NCI-H187 (cell line): ENCODE measurements at places on chromosomes 4 and X.

DNA sequence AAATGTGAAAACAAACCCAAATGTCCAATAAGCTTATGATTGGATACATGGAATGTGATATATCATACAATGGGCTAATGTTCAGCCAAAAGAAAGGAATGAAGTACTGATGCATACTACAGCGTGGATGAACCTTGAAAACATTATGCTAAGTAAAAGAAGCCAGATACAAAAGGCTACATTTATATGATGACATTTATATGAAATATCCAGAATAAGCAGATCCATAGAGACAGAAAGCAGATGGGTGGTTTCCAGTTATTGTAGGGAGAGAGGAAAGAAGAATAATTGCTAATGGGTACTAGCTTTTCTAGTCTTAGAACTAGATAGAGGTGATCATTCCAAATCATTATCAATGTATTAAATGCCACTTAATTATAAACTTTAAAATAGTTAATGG lies 801.3 kb downstream of the IL1RAPL1 start:
- no peak for DNase-seq

- no peak for DNase-seq
Observed at GRCh38 chr4:112170451-112170993, 25.3 kb downstream of the FAM241A start.

GRCh38 chr4:176262243-176262642 lies 6.8 kb downstream of the ASB5 start:
- no peak for DNase-seq

GRCh38 chr4:169398316-169398715 lies 127.6 kb upstream of the SH3RF1 start:
- no peak for DNase-seq

- no peak for DNase-seq
Observed at GRCh38 chr4:178316211-178316610, 874.0 kb upstream of the AGA start.
